Caco-2 (cell line): ENCODE measurements at places on chromosomes 12 and 14.

DNA sequence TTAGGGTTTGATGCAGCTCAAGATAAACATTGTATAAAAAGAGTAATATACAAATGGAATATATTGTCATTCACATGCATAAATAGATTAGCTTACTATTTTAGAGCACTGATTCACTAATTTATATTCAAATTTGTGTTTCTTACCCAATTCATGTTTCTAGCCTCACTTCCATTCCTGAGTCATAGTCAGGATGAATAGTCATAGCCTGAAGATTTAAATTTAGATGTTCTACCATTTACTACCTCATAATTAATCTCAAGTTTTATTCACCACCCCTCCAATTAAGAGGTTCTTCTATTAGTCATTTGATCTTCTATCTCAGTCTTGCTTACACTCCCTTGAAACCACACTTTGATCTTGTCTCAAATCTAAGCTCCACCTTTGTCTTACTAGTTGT is 38.7 kb downstream of the ANO4 start:
- DNase-seq, result no peak

DNA sequence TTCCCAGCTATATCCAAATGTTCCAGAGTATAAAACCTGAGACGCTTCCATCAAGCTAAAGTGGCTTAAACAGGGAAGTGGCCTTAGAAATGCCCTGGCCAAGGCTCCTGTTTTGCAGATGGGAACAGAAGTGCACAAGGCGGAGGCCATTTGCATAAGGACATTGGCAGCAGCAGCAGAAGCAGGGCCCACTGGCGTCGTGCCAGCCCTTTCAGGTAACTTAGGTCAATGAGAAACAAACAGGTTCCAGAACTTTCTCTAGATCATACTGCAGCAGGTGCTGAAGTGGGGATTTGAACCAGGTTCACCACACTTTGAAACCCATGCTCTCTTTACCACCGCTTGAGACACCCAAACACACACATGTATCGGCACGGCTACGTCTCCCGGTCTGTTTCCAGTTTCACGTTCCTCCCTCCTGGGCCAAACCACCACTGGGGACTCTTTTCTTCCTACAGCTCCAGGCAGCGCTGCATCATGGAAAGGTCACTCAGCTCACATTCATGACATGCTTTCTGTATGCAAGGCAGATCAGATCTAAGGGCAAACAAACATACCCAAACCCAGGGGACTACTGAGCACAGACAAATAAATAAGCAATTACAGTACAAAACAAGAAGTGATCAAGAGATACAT is 46.0 kb upstream of the PLEKHG6 start:
- no peak for DNase-seq

DNA sequence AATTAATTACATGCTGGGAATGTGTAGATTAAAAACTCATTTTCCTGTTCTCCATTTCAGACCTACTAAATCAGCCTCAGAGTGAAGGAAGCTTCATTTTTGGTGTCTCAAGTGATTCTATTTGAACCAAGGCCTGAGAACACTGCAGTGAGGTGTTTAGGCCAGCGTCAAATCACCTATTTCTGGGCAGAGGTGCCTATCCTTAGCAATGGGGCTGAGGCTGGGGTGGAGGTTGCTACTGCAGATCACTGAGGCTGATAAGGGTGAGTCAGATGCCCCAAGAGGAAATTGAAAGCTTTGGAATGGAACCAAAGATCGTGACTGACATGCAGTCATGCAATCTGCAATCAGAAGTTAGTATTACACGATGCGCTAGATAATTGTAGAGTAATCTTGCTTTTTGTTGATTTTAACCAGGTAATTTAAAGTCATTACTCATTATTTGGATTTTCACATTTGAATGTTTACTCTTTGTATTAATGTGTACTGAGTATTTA is 4.4 kb downstream of the TXNRD1 start:
- DNase-seq, result peak; percentile 69

DNA sequence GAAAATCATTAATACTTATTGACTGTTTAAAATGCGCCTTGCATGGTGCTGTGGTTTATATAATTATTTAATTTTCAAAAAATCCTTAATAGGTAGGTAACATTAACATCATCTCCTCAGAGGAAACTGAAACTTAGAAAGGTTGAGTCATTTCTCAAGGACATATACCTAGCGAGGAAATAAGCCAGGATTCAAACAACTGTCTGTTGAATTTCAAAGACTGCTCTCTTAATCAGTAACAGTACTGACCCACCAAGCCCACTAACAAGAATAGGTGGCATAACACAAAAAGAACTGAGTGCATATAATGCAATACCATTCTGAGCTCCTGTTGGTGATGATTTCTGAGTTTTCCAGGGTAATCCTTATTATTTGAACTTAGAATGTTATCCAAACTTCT is 174.3 kb downstream of the SOX5 start:
- no peak for DNase-seq

DNA sequence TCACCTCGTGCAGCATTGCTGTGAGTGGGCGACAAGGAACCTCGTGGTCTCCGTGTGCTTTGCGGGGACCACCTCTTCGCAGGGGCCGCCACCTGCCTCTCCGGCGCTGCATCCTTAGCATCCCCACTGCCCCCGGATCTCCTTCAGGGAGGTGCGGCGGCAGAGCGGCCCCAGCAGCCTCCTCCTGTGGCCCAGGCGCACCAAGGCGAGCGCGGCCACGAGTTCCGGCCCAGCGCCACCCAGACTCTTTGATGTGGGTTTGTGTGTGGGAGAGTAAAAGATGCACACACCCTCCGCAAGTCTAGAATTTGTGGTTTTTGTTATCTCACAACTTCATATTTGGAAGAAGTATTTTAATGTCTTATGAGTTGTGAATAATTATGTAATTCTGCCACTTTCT is 118.8 kb upstream of the DIO3 start:
- DNase-seq, result no peak

DNA sequence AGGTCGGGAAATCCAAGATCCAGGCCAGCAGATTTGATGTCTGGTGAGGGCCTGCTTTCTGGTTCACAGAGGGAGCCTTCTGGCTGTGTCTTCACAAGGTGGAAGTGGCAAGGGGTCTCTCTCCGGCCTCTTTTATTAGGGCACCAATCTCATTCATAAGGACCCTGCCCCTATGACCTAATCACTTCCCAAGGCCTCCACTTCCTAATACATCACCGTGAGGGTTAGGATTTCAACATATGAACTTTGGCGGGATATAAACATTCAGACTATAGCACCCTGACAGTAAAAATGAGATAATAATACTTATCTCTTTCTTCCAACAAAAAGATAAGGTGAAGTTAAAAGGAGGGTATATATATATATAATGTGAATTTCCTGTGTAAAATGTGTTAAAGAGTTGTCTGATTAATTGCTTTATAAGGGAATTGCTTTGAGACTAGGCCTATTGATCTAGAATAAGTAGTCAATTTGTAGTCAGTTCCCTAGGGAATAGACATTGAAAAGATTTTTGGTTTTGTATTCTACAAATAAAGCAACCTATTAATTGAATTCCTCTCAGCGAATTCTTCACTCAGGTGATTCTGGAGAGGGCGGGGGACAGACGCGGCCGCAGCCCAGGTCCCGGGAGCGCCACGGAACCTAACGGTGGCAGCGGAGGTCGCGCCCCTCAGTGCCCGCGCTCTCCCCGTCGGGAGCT is 516 bp upstream of the LGALS3 start:
- peak; percentile 62 for DNase-seq

DNA sequence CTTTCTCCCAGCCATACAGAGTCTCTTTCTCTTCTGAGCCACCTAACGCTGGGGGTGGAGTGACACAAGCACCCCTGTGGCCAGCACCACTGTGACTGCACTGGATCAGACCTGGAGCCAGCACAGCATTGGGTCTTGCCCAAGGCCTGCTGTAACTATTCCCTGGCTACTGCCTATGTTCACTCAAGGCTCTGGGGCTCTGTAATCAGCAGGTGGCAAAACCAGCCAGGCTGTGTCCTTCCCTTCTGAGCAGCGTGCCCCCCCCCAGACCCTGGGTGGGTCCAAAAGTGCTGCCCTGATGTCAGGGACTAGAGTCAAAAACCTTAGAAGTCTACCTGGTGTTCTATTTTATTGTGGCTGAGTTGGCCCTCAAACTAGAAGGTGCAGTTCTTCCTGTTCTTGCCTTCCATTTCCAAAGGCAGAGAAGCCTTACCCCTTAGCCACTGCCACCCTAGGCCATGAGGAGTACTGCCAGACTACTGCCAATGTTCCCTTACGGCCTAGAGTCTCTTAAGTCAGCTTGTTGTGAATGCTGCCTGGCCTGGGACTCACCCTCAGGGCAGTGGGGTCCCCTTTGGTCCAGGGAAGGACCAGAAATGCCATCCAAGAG is 49.9 kb downstream of the PELI2 start:
- DNase-seq, result no peak

GRCh38 chr12:69509308-69509736 is 39.1 kb downstream of the FRS2 start:
- no peak for DNase-seq
